ENCODE measurements at places on chromosomes 5 and 9. TPM values are rescaled to one million over a fixed set of nuclear protein-coding genes. Genes with fewer than 3 reads are reported as not detected.

GRCh38 chr5:78562001-78562400 lies 86.6 kb downstream of the LHFPL2 start:
- no peak for DNase-seq

DNA sequence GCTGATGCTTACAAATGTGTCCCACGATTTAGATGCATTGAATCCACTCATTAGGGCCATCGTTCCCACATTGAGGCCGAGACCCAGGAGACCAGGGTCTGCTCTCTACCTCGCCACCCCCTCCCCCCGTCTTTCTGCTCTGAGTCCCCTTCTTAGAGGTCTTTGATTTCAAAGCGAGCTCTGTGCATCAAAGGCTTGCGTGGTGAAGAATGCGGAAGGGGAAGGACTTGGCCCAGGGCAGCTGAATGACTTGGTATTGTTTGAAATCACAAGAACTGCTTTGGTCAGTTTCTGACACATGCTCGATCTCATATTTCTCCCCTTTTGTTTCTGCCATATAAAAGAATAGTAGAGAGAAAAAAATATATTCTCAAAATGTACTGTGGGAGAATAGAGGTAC lies 78.3 kb upstream of the IRX1 start:
- no peak for DNase-seq

Gene PDE6A
- total RNA-seq, result not detected

DNA sequence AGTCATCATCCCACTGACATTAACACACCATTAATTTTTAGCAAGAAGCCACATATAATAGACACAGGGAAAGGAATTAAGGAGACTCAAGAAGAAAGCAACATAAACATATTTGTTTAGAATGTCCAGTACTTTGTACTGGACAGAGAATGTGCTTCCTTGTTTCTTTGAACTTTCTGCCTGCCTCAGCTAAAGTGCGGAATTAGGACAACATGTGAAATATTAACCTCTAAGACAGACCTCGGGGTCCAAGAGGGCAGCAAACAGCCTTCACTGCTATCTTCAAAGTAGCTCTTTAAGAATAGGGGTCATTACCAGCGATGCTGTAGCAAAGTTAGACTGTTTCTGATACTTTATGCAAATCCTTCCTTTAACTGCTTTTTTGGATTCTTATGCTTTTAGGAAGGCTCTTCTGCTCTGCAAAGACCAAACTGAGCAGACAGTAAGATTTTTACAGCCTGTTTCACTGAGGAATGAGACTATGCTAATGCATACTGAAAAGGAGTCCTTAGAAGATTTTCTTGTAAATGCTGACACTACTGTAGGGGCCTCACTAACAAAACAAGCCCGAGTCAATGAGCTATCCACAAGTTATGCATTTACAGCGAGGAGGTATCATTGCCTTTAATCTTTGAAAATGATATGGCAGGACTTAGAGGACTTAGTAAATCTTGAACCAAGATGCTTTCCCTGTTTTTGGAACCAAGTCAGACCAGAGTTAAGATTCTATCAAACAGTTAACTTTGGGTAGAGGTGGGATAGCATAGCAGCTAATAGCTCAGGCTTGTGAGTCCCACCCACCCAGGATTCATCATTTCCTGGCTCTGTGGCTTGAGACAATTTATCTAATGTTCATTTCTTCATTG lies 23.8 kb downstream of the DAB2 start:
- DNase-seq, result no peak

DNA sequence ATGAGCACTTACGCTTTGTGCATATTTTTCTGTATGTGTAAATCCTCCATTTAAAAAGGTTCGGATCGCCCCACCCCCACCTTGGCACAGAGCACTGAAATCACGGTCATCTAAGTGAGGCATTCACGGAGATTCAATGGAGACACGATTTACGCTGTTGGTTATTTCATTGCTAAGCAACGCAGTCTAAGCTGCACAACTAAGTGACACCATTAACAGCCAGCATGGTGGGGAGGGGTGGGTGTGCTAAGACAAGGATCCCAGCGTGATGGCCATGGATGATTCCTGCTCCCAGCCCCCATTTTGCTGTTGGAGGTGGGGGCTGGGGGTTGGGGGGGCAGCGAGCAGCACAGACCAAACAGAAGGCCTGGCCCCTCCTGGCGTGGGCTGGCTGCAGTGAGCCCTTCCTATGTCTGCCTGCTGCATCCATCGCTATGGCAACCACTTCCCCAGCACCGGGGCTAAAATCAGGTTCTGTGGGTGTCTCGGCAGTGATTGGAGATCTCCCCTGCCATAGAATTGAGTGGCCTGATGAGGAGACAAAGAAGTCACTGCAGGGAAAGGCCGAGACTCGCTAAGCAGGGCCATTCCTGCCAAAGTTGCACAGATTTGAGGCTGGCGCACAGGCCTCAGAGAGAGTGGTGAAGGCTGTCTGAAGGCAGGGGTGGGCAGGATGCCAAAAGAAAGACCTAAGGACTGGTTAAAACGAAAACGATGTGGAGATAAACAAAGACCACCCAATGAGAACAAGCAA lies 14.3 kb upstream of the MARCHF6 start:
- no peak for DNase-seq

Gene SAXO1
- not detected for total RNA-seq

DNA sequence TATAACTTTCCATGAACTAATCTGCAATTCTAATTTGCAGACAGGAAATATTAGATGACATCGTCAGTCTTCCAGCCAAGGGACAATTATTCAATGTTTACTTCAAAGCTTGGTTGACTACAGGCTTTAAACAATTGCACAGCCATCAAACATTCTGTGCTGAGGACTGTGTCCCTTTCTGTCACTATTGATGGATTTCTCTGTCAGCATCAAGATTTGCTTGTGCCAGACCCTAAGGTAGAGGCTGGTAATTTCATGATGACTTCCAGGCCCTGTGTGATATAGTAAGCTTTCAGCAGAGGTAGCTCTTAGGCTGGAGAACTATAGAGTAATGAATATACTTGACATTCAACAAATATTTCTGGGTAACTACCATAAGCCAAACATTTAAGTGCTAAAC lies 229.3 kb upstream of the ACTBL2 start:
- DNase-seq, result no peak

DNA sequence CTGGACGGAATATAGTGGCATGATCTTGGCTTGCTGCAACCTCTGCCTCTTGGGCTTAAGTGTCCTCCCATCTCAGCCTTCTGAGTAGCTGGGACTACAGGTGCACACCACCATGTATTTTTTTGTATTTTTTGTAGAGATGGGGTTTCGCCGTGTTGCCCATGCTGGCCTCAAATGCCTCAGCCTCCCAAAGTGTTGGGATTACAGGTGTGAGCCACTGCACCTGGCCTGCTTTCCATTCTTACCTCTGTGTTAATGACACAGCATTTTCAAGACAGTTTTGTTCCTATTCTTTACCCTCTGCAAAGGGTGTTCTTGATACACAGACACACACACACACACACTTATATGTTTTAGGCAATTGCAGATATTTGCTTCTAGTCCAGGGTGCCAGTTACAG lies 113.3 kb downstream of the LRRC70 start:
- no peak for DNase-seq

Gene TRIO
- 69.1 TPM for total RNA-seq

Gene CDX1
- total RNA-seq, result not detected

DNA sequence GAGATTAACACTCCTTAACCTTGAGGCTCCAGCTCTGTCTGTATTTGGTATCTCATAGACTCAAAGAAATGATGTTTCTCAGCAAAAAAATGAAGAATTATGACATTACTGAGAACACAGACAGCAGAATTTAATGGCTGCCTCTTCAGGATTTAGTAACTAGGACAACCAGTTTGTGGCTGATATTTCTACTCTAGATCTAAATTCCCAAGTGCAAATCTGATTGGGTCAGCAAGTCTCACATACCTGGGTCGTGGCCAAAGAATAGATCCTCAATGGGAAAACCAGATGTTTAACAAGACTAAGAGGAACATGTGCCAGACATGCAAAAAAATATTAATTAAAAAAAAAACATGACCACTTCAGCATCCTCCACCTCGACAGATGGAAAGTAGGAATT lies 608.9 kb downstream of the DTWD2 start:
- DNase-seq, result no peak

- DNase-seq, result no peak
Measured at GRCh38 chr9:95718263-95718662, 157.2 kb upstream of the ERCC6L2 start.

Gene IL9
- total RNA-seq, result not detected

Gene RASGEF1C
- total RNA-seq, result 0.61 TPM

GRCh38 chr5:110790673-110791072 lies 51.9 kb downstream of the SLC25A46 start:
- DNase-seq, result no peak

Gene GPR151
- total RNA-seq, result not detected

DNA sequence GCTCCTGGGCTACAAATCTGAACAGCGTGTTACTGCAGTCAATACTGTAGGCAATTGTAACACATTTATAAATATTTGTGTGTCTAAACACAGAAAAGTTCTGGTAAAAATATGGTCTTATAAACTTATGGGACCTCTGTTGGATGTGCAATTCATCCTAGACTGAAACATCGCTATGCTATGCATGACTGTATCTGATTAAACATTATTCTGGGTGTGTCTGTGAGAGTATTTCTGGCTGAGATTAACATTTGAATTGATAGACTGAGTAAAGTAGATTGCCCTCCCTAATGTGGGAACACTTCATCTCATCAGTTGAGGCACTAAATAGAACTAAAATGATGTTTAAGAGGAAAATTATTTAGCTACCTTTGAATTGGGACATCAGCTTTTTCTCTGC lies 24.3 kb upstream of the PRDM9 start:
- no peak for DNase-seq

DNA sequence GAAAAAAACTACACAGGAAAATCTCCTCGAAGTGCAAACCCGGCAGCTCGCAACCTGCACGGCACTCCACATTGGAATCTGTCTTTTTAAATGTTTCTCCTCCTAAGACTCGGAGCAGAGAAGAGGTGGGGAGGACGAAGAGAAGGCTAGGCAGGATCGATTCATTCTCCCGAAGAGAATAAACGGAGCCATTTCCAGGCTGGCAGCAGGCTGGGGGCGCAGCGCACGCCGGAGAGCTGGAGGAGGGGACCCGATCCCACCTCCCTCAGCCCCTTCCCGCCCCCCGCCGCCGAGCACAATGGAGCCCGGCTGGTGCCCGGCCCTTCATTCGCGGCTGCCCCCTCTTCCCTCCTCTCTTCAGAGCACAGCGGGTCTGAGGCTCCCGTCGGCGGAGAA lies 628 bp downstream of the HOMER1 start:
- peak; percentile 80 for DNase-seq

DNA sequence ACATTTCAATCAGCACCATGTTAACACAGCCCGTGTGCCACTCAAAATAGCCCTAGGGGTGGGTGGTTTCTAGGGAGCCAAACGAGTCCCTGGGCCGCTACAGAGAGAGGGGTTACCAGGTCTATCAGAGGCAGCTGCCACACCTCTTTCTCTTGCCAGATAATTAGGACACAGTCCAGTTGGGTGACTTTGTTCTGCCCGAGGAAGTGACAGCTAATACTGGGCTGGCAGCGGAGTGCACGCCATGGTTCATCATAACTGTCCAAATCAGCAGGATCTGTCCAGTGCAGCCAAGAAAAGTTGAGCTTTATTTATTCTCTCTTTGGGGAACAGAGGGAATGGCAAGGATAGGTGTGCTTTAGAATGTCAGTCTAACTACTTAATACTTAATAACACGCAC lies 583.8 kb downstream of the BRINP1 start:
- DNase-seq, result no peak

DNA sequence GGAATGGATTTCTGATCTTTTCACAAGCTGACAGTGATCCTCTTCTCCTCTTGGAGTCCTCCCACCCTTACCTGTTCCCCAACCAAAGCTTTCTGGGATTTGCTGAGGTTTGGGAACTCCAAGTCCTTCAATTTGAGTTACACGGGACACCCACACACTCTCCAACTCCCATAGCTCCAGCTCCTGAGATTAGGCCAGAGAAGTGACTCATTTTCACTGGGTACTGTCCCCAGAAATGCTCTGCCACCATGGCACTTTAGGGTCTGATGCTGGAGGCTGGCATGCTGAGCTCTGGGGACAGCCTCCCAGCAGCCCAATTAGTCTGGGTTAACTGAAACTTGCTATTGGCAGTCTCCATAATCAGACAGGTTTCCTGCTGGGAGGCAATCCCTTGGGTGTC lies 14.0 kb upstream of the HRCT1 start:
- no peak for DNase-seq

- DNase-seq, result no peak
Measured at GRCh38 chr5:98403131-98403530, 370.3 kb upstream of the RGMB start.

Measured in H1 (cell line).